ENCODE measurements at places on chromosomes 11 and 22. TPM values are rescaled to one million over a fixed set of nuclear protein-coding genes. Genes with fewer than 3 reads are reported as not detected.
A peak's percentile ranks its signal among the peaks of the same experiment; 100 is the strongest.

The HARBI1 gene
- 8.5 TPM for total RNA-seq

The GSTT2B gene
- 22.7 TPM for total RNA-seq

The KLHDC7B gene
- total RNA-seq: 4.1 TPM

The APOL5 gene
- not detected for total RNA-seq

The NLRP14 gene
- total RNA-seq: not detected

The MAP6 gene
- total RNA-seq: not detected

The ABCC8 gene
- total RNA-seq: not detected

The SSTR3 gene
- not detected for total RNA-seq

The RBM14 gene
- 78.1 TPM for total RNA-seq

The PRODH gene
- 8.4 TPM for total RNA-seq

The SERPING1 gene
- total RNA-seq: 1.1 TPM

The MUC5AC gene
- total RNA-seq: not detected

The KDM4E gene
- not detected for total RNA-seq

- no peaks in the 10 kb centered on the region for H3K4me1 ChIP-seq
- H3K4me3 ChIP-seq: no peak overlapping the region
- no peak for DNase-seq
- H3K27ac ChIP-seq: no peak overlapping the region
- peaks cover 10% of the 10 kb centered on the region for H3K27me3 ChIP-seq
Observed at GRCh38 chr22:23514322-23515038, 65.6 kb downstream of the IGLL1 start.

GRCh38 chr11:11909727-11910126 is 68.0 kb downstream of the USP47 start:
- H3K36me3 ChIP-seq: peaks cover 44% of the 10 kb centered on the region
- peak; percentile 3 for DNase-seq
- H3K4me3 ChIP-seq: no peak overlapping the region
- H3K27me3 ChIP-seq: no peaks in the 10 kb centered on the region

- H3K27me3 ChIP-seq: no peaks in the 10 kb centered on the region
- no peaks in the 10 kb centered on the region for H3K4me1 ChIP-seq
- DNase-seq: no peak
Observed at GRCh38 chr11:8288824-8289491, 25.3 kb upstream of the LMO1 start.

GRCh38 chr22:37545703-37546436 is 14.4 kb upstream of the CDC42EP1 start:
- H3K4me3 ChIP-seq: peak overlapping the region; percentile 50
- H3K36me3 ChIP-seq: peaks cover 6% of the 10 kb centered on the region
- no peaks in the 10 kb centered on the region for H3K27me3 ChIP-seq
- peaks cover 24% of the 10 kb centered on the region for H3K4me1 ChIP-seq

DNA sequence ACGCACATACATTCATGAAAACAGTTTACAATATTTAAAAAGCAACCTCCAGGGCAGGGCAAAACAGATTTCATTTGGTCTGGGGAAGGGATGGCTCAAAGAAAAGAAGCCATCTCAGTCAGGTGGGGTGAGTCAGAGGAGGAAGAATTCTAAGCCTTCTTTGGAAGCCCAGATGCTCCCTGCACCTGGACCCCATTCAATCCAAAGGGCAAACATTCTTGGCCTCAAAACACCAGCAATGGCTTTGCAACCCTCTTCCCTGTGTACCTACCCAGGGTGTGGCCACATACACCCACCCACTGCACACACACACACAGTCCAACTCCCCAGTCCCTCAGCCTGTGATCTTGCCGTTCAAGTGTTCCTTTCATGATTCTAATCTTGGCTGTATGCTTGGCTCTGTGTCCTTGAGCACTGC is 2.0 kb downstream of the KCNE3 start:
- H3K27me3 ChIP-seq: no peaks in the 10 kb centered on the region
- H3K4me3 ChIP-seq: no peak overlapping the region
- no peak for DNase-seq
- no peaks in the 10 kb centered on the region for H3K36me3 ChIP-seq

- H3K4me3 ChIP-seq: no peak overlapping the region
- H3K4me1 ChIP-seq: no peaks in the 10 kb centered on the region
- H3K27me3 ChIP-seq: no peaks in the 10 kb centered on the region
- peak; percentile 0 for DNase-seq
- no peaks in the 10 kb centered on the region for H3K36me3 ChIP-seq
- no peak overlapping the region for H3K27ac ChIP-seq
Observed at GRCh38 chr11:23359297-23359696, 499.0 kb upstream of the CCDC179 start.

- no peak for DNase-seq
- no peak overlapping the region for H3K27ac ChIP-seq
- H3K36me3 ChIP-seq: no peaks in the 10 kb centered on the region
- peaks cover 31% of the 10 kb centered on the region for H3K4me1 ChIP-seq
Observed at GRCh38 chr22:39301926-39302325, 17.5 kb downstream of the RPL3 start.

DNA sequence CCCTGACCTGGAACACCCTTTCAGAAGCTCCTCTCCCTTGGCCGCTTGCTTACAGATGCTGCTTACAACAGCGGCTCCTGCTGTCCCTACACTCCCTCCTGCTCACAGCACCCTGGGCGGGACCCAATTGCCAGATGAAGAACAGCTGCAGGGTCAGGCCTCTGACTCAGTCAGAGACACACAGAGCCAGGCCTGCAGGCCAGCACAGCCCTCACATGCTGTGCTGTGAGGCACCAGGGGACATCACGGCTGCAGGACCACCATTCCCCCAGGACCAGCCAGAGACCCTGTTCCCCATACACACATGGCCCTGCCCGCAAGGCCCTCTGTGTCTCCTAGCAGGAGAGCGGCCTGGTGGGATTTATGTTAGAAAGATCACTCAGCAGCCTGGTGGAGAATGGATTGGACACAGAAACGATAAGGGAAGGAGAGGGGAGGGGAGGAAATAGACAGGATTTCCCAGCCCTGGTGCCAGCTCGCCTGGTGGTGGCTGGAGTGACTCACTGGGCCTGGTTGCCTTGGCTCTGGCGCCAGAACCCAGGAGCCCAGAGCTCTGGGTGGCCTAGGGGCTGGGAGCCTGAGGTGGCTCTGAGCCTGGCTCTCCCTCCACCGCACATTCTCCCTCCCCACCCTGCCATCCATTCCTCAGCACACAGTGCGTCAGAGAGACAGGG is 6.7 kb downstream of the CAPN5 start:
- H3K27ac ChIP-seq: peak overlapping the region; percentile 74
- H3K4me1 ChIP-seq: peaks cover 11% of the 10 kb centered on the region
- no peak overlapping the region for H3K4me3 ChIP-seq
- H3K36me3 ChIP-seq: peaks cover 5% of the 10 kb centered on the region

DNA sequence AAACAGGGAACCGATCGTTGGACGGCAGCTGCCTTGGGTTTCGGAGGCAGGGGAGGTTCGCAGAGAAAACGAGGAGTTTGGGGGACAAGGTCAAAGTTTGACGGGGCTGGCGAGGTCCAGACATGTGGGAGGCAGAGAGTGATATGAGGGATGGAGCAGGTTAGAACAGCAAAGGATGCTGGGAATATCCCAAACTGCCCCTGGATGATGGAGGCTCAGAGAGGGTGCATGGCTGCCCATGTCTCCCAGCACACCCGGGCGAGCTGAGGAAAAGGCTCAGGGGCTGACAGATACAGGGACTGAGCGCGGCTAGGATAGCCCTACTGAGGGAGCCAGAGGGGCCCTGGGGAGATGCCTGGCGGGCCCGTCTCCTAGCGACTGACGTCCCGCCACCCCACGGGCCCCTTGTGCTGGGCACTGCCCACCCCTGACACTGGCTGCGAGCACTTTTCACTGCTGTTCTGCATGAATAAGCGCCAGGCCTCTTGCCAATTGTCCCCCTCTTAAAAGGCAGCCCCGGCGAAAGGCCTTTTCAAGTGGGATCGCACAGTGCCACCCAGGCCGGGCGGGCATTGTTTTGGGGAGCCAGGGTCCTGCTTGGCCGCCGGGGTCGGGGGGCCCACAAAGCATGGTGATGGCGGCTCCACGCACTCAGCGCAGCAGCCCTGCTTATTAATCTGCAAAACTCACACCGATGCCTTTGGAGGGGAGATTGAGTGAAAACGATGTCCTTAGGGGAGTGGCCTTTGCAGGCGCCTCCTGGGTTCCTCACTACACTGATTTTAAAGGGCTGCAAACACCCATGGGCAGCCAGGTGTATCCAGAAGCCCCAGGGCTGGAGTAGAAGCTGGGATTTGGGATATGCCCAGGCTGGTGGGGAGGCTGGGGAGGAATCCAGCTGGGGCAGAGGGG is 90.0 kb upstream of the LINC01488 start:
- H3K4me3 ChIP-seq: no peak overlapping the region
- no peaks in the 10 kb centered on the region for H3K4me1 ChIP-seq
- no peak for DNase-seq
- H3K36me3 ChIP-seq: no peaks in the 10 kb centered on the region

- H3K27ac ChIP-seq: peak overlapping the region; percentile 93
- peak overlapping the region; percentile 86 for H3K4me3 ChIP-seq
- H3K27me3 ChIP-seq: no peaks in the 10 kb centered on the region
- peaks cover 43% of the 10 kb centered on the region for H3K36me3 ChIP-seq
Observed at GRCh38 chr11:3796801-3797328, 489 bp downstream of the NUP98 start.

DNA sequence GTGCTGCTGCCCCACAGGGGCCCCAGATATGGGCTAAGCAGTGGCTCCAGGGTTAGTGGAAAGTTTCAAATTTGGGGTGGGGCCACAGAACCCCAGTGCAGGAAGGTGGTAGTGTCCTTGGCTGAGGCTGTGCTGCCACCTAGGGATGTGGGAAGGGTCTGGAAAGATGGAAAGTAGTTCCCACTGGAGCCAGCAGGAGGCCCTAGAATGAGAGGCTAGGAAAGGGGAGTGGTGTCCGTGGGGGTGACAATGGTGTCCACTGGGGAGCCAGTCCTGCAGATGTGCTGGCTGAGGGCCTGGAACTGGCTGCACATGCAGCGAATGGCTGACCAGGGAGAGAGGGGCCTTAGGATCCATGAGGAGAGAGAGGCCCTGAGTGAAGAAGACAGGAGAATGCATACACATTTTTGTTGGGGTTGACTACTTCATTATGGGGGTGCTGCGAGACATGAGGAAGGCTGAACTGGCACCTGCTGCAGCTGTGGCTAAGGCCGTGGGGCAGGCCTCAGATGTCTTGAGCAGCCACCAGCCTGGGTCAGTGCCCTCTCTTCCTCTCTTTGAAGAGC is 21.1 kb downstream of the RFPL3 start:
- H3K27ac ChIP-seq: no peak overlapping the region
- peak; percentile 72 for DNase-seq
- no peak overlapping the region for H3K4me3 ChIP-seq
- H3K4me1 ChIP-seq: no peaks in the 10 kb centered on the region
- H3K36me3 ChIP-seq: no peaks in the 10 kb centered on the region
- H3K27me3 ChIP-seq: peaks cover 29% of the 10 kb centered on the region

GRCh38 chr11:31645747-31646146 is 136.2 kb downstream of the ELP4 start:
- no peak overlapping the region for H3K4me3 ChIP-seq
- peaks cover 11% of the 10 kb centered on the region for H3K4me1 ChIP-seq
- H3K27ac ChIP-seq: peak overlapping the region; percentile 63
- H3K27me3 ChIP-seq: no peaks in the 10 kb centered on the region
- peak; percentile 92 for DNase-seq

DNA sequence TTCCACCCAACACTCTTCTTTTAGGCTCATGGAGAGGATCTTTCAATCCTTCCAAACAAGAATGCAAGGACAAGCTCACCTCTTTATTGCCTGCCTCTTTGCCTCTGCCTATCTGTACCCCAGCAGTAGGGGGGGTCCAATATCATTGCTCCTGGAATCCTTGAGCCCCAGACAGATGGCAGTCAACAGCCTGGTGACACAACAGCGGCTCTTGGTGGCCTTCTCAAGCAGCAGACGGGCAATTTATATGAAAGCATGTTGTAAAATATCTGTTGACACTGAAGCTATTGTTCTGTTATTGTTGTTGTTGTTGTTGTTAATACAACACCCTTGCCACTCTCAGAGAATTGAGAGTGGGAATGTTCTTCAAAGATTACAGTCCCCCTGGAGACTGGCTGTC is 480.0 kb upstream of the CADM1 start:
- H3K36me3 ChIP-seq: no peaks in the 10 kb centered on the region
- DNase-seq: no peak
- no peak overlapping the region for H3K4me3 ChIP-seq
- no peak overlapping the region for H3K27ac ChIP-seq
- no peaks in the 10 kb centered on the region for H3K4me1 ChIP-seq

GRCh38 chr11:116539836-116540418 is 232.9 kb downstream of the BUD13 start:
- DNase-seq: no peak
- H3K4me3 ChIP-seq: no peak overlapping the region
- H3K27me3 ChIP-seq: peaks cover under 1% of the 10 kb centered on the region
- H3K36me3 ChIP-seq: no peaks in the 10 kb centered on the region
- no peaks in the 10 kb centered on the region for H3K4me1 ChIP-seq
- no peak overlapping the region for H3K27ac ChIP-seq

DNA sequence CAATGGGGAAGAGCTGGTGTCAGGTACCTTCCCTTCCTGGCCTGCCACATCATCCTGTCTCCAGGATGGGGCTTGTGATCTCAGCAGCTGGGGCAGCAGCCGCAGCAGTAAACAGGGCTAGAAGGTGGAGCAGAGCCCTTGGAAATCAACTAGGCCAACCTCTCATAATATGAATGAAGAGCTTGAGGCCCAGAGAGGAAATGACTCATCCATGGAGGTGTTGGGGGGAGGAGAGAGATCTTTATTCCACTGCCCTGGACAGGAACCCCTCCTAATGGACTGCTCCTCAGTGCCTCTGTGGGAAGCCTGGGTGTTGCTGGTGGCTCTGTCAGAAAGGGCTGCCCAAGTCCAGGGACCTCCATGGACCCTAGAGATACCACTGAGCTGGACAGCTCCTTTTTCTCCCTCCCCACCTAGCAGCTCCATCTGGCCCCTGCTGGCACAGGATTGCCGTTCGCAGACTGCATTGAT is 111.8 kb downstream of the OSBP2 start:
- H3K27me3 ChIP-seq: no peaks in the 10 kb centered on the region
- peaks cover 64% of the 10 kb centered on the region for H3K4me1 ChIP-seq
- peaks cover 6% of the 10 kb centered on the region for H3K36me3 ChIP-seq
- peak overlapping the region; percentile 30 for H3K27ac ChIP-seq

DNA sequence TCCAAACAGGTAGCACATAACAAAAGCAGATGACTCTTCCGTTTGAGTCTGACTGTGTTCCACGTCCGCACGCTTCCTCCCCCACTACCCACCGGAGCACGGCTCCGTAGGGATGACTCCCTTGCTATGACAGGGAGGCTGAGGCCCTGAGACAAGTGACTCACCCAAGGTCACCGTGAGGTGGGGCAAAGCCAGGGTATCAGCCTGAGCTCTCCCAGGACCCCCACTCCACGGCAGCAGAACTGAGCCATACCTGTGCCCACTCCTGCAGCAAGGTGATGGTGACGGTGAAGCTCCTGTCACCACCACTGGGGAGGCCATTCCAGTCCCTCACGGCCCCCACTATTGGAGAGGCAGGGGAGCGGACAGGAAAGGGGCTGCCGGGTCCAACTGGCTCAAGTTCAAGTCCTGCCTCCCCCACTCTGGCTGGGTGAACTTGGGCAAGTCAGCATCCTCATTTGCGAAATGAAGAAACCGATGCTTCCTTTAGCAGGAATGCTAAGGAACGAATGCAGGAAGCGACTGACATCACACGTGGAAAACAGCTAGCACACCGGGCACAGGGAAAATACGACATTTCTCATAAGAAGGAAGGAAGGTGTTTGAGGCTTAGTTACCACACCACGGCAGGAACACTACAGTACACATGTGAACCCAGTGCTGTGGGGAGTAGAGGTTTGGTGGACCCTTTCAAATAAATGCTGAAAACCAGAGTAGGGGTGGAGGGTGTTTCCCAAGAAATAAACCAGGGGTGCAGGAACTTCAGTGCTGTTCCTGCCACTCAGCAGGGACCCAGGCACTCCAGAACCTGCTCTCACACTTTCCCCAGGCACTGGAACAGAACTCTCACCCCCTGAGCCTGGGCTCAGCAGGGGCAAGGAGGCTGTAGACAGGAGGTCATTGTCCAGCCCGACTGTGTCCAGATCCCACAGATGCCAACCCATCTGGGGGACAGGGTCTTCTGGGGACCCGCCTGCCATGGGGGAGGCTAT is 32.4 kb upstream of the CBX7 start:
- H3K27ac ChIP-seq: no peak overlapping the region
- no peaks in the 10 kb centered on the region for H3K36me3 ChIP-seq
- no peak overlapping the region for H3K4me3 ChIP-seq
- no peaks in the 10 kb centered on the region for H3K4me1 ChIP-seq
- no peak for DNase-seq

All from MCF 10A (cell line).